ENCODE measurements at places on chromosomes 2 and 18. TPM values are rescaled to one million over a fixed set of nuclear protein-coding genes. Genes with fewer than 3 reads are reported as not detected.

The CNDP1 gene
- not detected for total RNA-seq

The SLC14A1 gene
- 5.1 TPM for total RNA-seq

The SH3BP4 gene
- total RNA-seq, result 78.6 TPM

The ADD2 gene
- total RNA-seq, result not detected

The CCDC141 gene
- not detected for total RNA-seq

The ZCCHC2 gene
- 2.9 TPM for total RNA-seq

The C2orf78 gene
- total RNA-seq, result 0.03 TPM

DNA sequence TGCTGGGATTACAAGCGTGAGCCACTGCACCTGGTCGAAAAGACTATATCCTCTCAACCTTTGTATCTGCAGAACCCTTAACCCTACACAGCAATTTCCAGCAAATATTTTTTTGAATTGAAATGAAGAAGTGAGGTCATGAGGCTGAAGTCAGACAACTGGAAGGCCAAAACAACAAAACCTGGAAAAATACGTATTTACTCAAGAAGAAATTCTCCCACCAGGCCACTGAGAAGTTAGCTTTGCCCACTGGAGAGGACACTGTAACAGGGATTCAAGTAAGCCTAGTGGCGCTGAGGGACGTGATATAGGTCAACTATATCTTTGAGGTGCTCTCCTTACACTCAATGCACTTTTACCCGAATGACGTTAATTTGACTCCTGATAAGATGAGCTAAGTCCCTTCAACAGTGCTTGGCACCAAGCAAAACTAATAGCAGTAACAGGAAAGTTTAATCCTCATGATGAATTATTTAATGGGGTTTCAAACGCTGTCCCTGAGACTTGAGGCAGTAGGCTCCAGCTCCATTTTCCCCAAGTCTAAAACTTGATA, 1.9 kb downstream of the HDLBP start:
- H3K4me3 ChIP-seq, result no peak overlapping the region
- H3K4me1 ChIP-seq, result peaks cover 34% of the 10 kb centered on the region
- no peak overlapping the region for H3K27ac ChIP-seq
- no peaks in the 10 kb centered on the region for H3K27me3 ChIP-seq
- DNase-seq, result no peak

GRCh38 chr2:160328811-160329527, 128.9 kb upstream of the ITGB6 start:
- H3K27ac ChIP-seq, result 0 out of 2 replicates have a peak overlapping the region, but pooled peaks have one; percentile 5
- H3K27me3 ChIP-seq, result no peaks in the 10 kb centered on the region
- no peak for DNase-seq
- peaks cover 59% of the 10 kb centered on the region for H3K4me1 ChIP-seq
- H3K4me3 ChIP-seq, result no peak overlapping the region

GRCh38 chr2:17803497-17803896, 12.8 kb upstream of the MSGN1 start:
- no peaks in the 10 kb centered on the region for H3K36me3 ChIP-seq
- DNase-seq, result no peak
- no peak overlapping the region for H3K4me3 ChIP-seq
- H3K27ac ChIP-seq, result no peak overlapping the region
- no peaks in the 10 kb centered on the region for H3K27me3 ChIP-seq

GRCh38 chr2:37387148-37387835, 42.9 kb downstream of the QPCT start:
- no peaks in the 10 kb centered on the region for H3K36me3 ChIP-seq
- peaks cover 24% of the 10 kb centered on the region for H3K4me1 ChIP-seq
- H3K27ac ChIP-seq, result no peak overlapping the region
- no peak overlapping the region for H3K4me3 ChIP-seq

DNA sequence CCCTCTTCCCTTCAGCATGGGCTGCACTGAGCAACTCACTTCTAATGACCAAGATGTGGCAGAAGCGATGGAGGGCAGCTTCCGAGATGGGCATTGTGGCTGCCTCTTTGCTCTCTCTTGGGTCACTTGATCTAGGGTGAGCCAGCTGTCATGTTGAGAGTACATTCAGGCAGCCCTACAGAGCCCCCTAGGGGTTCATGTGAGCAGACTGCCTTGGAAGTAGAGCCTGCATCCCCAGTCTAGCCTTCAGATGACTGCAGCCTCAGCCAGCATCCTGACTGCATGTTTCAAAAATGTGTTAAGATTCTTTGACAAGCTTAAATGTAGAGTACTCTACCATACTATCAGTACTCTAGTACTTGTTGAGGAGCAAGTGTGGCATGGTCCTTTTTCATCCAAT, 143.9 kb downstream of the NCK2 start:
- H3K4me1 ChIP-seq, result no peaks in the 10 kb centered on the region
- no peaks in the 10 kb centered on the region for H3K27me3 ChIP-seq
- no peak overlapping the region for H3K27ac ChIP-seq
- H3K36me3 ChIP-seq, result peaks cover 24% of the 10 kb centered on the region

- H3K27me3 ChIP-seq, result no peaks in the 10 kb centered on the region
- no peaks in the 10 kb centered on the region for H3K36me3 ChIP-seq
- no peaks in the 10 kb centered on the region for H3K4me1 ChIP-seq
- H3K27ac ChIP-seq, result no peak overlapping the region
Observed at GRCh38 chr2:194327196-194327888, 1329.7 kb upstream of the SLC39A10 start.

GRCh38 chr2:46488389-46488788, 9.0 kb downstream of the TMEM247 start:
- DNase-seq, result no peak
- H3K4me3 ChIP-seq, result no peak overlapping the region
- H3K27me3 ChIP-seq, result no peaks in the 10 kb centered on the region
- H3K36me3 ChIP-seq, result no peaks in the 10 kb centered on the region
- H3K27ac ChIP-seq, result no peak overlapping the region
- peaks cover 20% of the 10 kb centered on the region for H3K4me1 ChIP-seq

GRCh38 chr2:199118673-199119112, 339.0 kb downstream of the SATB2 start:
- DNase-seq, result no peak
- no peaks in the 10 kb centered on the region for H3K27me3 ChIP-seq
- no peaks in the 10 kb centered on the region for H3K36me3 ChIP-seq
- no peak overlapping the region for H3K4me3 ChIP-seq

- no peak overlapping the region for H3K27ac ChIP-seq
- H3K4me1 ChIP-seq, result no peaks in the 10 kb centered on the region
- no peak overlapping the region for H3K4me3 ChIP-seq
- H3K36me3 ChIP-seq, result no peaks in the 10 kb centered on the region
Observed at GRCh38 chr2:216985658-216986141, 125.8 kb upstream of the TNP1 start.

GRCh38 chr2:174486563-174487107, at the start of gene GPR155:
TSS of gene GPR155 (minus strand) at chr2:174487029. CDS start at chr2:174481956, 5,073 bp downstream.
- no peaks in the 10 kb centered on the region for H3K27me3 ChIP-seq
- DNase-seq, result peak; percentile 69
- H3K36me3 ChIP-seq, result no peaks in the 10 kb centered on the region
- H3K27ac ChIP-seq, result peak within 1 kb of the TSS; percentile 78
- peaks cover 11% of the 10 kb centered on the region for H3K4me1 ChIP-seq

DNA sequence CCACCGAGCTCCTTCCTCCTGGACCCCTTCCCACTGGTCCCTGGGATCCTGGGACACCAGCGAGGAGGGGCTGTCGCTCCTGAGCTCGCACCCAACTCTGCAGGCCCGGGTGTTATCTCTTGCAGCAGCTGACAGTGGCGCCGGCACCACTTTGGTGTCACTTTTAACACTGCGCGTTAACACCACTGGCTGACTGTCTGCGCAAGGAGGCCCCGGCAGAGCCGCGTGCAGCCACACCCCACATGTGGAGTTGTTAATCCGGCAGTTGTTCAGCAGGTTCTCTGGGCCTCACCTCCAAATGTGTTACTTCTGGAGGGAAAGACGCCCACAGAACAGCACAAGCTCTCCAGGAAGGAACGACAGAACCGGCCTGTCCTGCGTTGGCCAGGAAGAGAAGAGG, 155.0 kb upstream of the GLI2 start:
- H3K27ac ChIP-seq, result no peak overlapping the region
- H3K4me1 ChIP-seq, result no peaks in the 10 kb centered on the region

DNA sequence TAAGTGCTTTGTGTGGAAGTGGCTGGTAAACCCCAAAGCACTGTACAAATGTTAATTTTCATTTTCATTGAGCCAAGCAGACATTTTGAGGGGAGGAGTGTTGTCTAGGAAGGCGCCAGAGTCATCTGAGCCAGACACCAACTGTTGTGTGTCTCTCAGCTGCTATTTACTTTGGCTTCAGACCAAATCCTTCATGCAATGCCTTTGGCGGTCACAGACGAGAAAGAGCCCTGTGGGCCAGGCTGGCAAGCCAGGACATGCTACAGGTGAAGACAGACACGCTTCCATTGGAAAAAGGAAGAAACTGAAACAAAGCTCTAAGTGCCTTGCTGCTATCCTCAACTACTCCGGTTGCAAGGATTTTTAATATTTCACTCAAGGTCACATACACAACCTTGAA, 115.4 kb upstream of the CDC42EP3 start:
- no peaks in the 10 kb centered on the region for H3K36me3 ChIP-seq
- no peak for DNase-seq
- H3K27ac ChIP-seq, result no peak overlapping the region
- peaks cover 35% of the 10 kb centered on the region for H3K4me1 ChIP-seq

GRCh38 chr2:152359573-152360363, 24.8 kb downstream of the FMNL2 start:
- no peak for DNase-seq
- H3K27me3 ChIP-seq, result no peaks in the 10 kb centered on the region
- no peak overlapping the region for H3K27ac ChIP-seq
- no peak overlapping the region for H3K4me3 ChIP-seq

GRCh38 chr2:68352651-68353391, 12.3 kb upstream of the PLEK start:
- no peak overlapping the region for H3K4me3 ChIP-seq
- no peaks in the 10 kb centered on the region for H3K4me1 ChIP-seq
- no peaks in the 10 kb centered on the region for H3K36me3 ChIP-seq
- no peak overlapping the region for H3K27ac ChIP-seq

GRCh38 chr2:80073134-80073561, 231.4 kb downstream of the LRRTM1 start:
- H3K4me1 ChIP-seq, result peaks cover 8% of the 10 kb centered on the region
- no peaks in the 10 kb centered on the region for H3K27me3 ChIP-seq
- DNase-seq, result peak; percentile 52
- H3K36me3 ChIP-seq, result no peaks in the 10 kb centered on the region

GRCh38 chr2:200733713-200734198, 78.0 kb upstream of the BZW1 start:
- H3K4me3 ChIP-seq, result no peak overlapping the region
- H3K36me3 ChIP-seq, result no peaks in the 10 kb centered on the region
- DNase-seq, result no peak
- no peak overlapping the region for H3K27ac ChIP-seq
- H3K4me1 ChIP-seq, result no peaks in the 10 kb centered on the region
- H3K27me3 ChIP-seq, result no peaks in the 10 kb centered on the region

DNA sequence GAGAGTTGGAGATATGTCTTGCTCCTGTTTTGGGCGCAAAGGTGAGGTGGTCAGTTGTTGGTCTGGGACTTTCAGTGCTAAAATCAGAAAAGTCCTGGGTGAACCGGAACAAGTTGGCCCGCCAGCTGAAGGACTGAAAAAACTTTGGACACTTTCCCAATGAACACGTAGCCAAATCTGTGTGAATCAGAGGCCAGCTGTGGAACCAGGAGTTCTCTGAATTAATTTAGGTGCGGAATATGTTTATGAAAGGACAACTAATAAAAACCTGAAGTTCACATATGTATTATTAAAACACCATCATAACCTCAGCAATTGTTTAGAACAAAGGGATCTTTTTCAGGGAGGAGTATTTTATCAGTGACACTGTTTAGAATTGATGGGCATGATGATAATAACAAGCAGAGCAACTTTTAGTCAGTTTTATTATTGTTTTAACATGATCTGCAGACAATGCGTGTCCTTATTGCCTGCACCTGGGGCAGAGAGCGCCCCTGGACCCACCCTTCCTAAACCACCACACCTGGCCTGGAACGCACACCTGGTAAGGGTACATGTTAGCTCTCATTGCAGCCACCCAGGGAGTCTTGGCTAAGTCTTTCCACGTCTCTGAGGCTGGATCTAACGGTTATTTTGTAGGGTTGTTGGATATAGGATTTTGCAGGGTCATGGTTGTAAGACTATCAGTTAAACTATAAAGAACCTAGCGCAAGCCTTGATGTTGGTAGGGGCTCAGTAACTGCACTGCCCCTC, 9.9 kb upstream of the ODC1 start:
- no peak overlapping the region for H3K27ac ChIP-seq
- peaks cover 17% of the 10 kb centered on the region for H3K4me1 ChIP-seq
- no peak overlapping the region for H3K4me3 ChIP-seq
- no peaks in the 10 kb centered on the region for H3K27me3 ChIP-seq
- H3K36me3 ChIP-seq, result no peaks in the 10 kb centered on the region
- DNase-seq, result no peak

DNA sequence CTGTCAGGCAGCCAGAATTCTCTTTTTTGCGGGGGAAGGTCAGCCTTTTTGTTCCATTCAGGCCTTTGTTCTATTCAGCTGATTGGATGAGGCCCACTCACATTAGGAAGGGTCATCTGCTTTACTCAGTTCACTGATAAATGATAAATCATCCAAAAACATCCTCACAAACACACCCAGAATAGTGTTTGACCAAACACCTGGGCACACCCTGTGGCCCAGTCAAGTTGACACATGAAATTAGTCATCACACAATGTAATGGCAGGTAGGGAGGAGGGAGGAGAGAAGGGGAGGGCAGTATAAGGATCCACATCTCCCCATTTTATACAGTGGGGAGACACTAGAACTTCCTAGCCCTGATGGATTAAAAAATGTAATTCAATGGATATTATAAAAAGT, 8.3 kb upstream of the RMC1 start:
- no peak for DNase-seq
- no peaks in the 10 kb centered on the region for H3K4me1 ChIP-seq
- no peaks in the 10 kb centered on the region for H3K36me3 ChIP-seq
- no peak overlapping the region for H3K27ac ChIP-seq

DNA sequence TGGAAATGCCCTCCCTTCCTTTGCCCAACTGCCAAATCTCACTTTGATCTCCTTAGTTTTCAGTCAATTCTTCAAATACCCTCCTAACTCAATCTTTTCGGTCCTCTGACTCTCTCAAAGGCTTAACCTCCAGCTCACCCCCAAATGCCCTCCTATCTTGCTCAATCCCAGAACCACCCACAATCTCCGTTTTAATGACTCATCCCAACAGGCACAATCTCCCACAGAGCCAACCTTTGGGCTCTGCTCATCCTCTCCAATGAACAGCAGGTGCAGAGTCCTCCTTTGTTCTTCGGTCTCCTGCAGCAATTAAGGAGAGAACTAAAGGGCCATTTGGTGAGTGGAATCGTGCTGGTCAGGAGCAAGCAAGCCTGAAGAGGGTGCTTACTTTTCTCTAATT, 366.1 kb upstream of the CRIM1 start:
- H3K4me1 ChIP-seq, result no peaks in the 10 kb centered on the region
- no peak overlapping the region for H3K4me3 ChIP-seq
- H3K27ac ChIP-seq, result no peak overlapping the region
- no peak for DNase-seq
- no peaks in the 10 kb centered on the region for H3K36me3 ChIP-seq

GRCh38 chr2:102186791-102187495, at the start of gene IL1RL2:
TSS of gene IL1RL2 (plus strand) at chr2:102187023. CDS start at chr2:102187868, 845 bp downstream.
- H3K27ac ChIP-seq, result no peak within 1 kb of the TSS
- DNase-seq, result no peak
- H3K27me3 ChIP-seq, result no peaks in the 10 kb centered on the region
- peak within 1 kb of the TSS; percentile 10 for H3K4me3 ChIP-seq

All from SJSA1 (cell line).